ENCODE measurements at places on chromosomes 2 and 18. TPM values are rescaled to one million over a fixed set of nuclear protein-coding genes. Genes with fewer than 3 reads are reported as not detected.

Gene SUMO1
- total RNA-seq, result 71.2 TPM

Gene TGFBRAP1
- 9.7 TPM for total RNA-seq

Gene LBX2
- 0.25 TPM for total RNA-seq

Gene PIEZO2
- 0.33 TPM for total RNA-seq

Gene IL37
- total RNA-seq, result not detected

Gene PAX3
- total RNA-seq, result 0.30 TPM

Gene TSPYL6
- 0.08 TPM for total RNA-seq

Gene PJVK
- total RNA-seq, result 0.91 TPM

Gene SERTAD2
- 14.5 TPM for total RNA-seq

Data from left ventricle myocardium inferior (tissue), 1 donor.